ENCODE measurements at places on chromosomes 2 and 18.

DNA sequence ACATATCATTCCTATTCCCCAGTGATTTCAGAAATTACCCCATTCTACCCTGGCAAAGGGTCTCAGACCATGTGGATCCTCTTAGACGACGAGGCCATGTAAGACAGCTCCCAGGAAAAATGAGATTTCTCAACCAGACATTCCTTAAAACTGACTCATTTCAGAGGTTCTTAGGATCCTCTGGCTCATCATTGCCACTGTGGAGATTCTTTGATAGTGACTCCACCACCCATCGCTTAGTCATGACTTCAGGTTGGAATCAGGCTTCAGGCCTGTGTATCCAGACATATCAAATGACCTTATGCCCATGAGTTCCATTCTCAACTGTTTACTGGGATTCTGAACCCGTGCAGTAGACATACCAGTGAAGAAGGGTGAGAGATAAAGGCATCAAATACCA is 245.6 kb upstream of the TCF4 start:
- no peak for DNase-seq

DNA sequence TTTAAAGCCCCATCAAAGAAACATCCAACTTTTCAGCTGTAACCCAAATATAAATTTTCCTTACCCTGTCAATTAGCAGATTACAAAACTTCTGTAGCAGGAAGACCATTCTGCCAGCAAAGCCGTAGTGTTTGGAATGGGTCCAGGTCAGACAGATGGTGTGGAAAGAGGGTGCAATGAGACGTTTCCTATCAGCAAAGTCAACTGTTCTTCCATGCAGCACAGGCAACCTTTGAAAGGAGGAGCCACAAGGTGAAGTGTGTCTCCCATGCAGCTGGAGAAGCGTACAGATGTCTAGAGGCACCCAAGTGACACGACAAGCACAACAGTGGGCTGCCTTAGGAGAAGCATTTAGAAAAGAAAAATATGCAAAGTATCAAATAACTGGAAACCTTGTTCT is 83.7 kb downstream of the SP3 start:
- no peak for DNase-seq

DNA sequence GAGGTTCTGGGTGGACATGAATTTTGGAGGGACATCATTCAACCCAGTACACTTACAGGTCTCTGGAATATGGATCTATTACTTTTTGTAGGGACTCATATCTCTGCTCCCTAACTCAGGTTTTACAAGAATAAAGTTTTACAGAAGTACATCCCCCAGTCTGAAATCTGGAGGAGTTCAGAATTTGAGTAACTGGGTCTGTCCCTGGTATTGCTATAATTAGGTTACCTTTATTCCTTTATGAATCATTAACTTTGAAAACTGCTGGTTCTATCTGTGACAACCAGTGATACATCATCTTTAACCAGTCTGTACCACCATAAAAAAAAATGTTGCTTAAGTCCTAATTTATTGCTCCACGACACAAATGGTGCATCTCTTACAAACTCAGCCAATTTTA is 59.9 kb downstream of the INSIG2 start:
- no peak for DNase-seq

- DNase-seq: no peak
Observed at GRCh38 chr2:74364533-74365505, 15.3 kb downstream of the DCTN1 start.

DNA sequence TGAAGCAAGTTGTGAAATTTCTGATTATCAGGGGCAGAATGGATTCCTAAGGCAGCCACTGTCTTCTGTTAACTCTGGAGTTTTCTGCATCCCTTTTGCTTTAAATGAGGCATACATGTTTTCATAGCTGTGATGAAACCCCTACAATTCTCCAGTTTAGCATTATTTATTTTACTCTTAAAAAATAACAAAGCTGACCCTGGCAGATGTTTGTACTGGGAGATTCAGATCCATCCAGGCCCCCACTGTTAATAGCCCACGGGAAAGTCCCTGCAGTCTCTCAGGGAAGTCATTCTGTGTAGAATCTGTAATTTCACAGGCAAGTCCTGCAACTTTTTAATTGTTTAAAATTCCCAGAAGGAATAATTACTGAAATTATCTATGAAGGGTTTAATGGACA is 353 bp upstream of the SULT1C4 start:
- DNase-seq: no peak

DNA sequence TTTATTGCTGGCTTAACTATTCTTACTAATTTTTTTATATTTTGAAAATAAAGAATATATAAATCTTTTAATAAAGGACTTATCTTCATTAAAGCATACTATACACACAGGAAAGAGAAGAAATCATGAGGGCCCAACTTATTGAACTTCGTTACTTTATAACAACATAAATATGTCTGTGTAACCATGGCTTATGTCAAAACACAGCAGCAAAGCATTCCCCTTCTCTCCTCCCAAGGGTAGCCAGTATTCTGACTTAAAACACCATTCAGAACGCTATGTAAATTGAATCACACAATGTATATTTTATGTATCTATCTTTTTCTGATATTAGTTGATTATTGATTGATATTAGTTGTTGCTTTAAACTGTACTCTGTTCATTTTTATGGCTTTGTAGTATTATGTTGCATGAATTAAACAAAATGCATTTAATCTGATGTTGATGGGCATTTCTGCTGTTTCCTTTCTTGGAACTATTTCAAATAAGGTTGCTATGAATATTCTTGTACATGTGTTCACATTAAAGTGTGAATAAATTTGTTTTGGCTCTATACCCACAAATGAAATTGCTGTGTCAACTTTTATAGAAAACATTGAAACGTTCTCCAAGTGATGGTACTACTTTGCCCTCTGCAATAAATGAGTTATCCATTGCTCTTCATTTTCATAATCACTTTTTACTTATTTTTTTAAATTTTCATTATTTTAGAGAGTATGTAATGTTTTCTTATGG is 188.7 kb downstream of the RND3 start:
- no peak for DNase-seq

GRCh38 chr2:126953483-126953882 is 54.8 kb downstream of the TEX51 start:
- no peak for DNase-seq

- no peak for DNase-seq
Observed at GRCh38 chr2:36572054-36572718, 25.8 kb downstream of the FEZ2 start.

GRCh38 chr2:182404092-182404491 is 22.7 kb downstream of the PDE1A start:
- DNase-seq: no peak

GRCh38 chr18:37383846-37384595 is 181.6 kb downstream of the CELF4 start:
- DNase-seq: no peak

GRCh38 chr2:212926940-212927339 is 224.5 kb downstream of the IKZF2 start:
- DNase-seq: no peak

GRCh38 chr2:23134726-23135125 is 250.3 kb upstream of the KLHL29 start:
- no peak for DNase-seq

DNA sequence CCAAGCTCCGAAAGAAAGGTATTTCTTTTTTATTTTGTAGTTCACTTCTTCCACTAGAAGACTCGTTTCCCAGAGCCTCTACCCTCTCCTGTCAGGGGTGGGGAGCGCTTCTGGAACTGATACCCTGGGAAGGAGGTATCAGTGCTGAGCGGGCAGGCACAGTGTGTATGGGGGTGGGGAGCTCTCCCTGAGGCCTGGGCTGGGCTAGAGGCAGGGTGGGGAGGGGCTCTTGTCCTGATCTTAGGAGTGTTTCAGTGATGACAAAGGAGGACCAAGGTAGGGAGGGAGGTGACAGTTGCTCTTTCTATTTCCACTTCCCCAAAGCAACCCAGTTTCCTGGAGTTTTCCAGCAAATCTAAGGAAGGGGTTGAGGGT is 65.4 kb downstream of the ARHGAP25 start:
- no peak for DNase-seq

- peak; percentile 57 for DNase-seq
Observed at GRCh38 chr18:74478880-74479279, 17.3 kb upstream of the CNDP2 start.

DNA sequence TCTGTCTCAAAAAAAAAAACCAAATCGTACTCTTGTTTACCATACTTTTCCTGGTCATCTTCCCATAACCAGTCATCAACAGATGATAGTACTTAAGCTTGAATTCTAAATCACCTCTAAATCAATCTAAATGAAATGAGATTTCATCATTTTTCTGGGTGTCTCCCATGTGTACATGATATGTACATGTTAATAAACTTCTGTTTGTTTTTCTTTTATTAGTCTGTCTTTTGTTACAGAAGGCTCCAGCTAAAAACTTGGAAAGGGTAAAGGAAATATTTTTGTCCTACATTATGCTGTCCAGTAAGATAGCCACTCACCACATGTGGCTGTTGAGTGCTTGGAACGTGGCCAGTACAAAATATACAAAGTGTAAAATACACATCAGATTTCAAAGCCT is 78.7 kb upstream of the MSH6 start:
- DNase-seq: no peak

DNA sequence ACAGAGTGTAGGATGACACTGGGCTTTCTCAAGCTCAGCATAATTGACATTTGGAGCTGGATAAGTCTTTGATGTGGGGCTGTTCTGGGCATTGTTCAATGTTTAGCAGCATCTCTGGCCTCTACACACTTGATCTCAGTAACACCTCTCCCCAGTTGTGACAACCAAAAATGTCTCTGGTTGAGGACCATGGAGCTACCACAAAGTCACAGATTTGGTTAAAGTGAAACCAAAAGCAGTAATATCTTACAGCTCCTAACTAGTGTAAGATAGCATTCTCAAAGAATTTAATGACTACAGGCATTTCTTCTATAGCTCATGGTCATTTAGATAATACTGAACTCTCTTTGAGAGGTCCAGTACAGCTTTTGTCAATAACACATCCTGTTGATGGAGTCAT is 23.4 kb upstream of the PAX3 start:
- no peak for DNase-seq

- DNase-seq: no peak
Observed at GRCh38 chr2:71600555-71600954, 147.2 kb downstream of the DYSF start.

DNA sequence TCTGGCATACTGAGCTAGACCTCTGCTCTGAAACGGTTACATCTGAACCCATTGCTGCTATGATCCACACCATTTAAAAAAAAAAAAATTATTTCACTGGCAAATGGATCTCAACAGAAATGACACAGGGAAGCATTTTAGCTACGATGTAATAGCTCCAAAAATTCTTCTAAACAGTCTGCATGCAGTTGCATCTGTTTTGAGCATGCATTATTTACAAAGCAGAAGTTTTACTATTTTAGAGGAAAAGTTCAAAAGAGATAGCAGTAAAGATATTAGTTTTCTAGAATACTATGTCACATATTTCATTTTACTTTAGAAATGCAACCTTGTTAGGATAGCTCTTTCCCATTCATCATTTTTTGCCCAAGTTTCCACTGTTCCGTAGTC is 265.7 kb downstream of the MEIS1 start:
- no peak for DNase-seq

- DNase-seq: peak; percentile 38
Observed at GRCh38 chr2:56132138-56132537, 51.7 kb upstream of the CCDC85A start.

DNA sequence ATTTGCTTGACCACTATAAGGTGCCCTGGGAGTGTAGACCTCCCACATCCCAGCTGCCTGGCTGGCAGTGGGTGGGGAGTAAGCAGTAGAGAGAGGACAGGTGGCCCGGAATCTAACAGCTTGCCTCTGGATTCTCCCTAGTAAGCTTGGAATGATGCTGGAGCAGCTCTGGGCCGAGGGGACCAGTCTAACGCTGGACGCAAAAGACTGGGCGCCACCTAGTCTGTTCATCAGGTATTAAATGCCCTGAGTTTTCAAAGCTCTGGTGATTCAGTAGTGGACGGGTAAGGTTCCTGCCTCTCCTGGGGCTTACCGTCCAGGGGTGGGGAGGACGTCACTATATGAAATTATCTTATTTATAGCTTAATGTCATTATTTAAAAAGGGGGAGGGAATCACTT is 648 bp upstream of the LYPD6B start:
- no peak for DNase-seq

DNA sequence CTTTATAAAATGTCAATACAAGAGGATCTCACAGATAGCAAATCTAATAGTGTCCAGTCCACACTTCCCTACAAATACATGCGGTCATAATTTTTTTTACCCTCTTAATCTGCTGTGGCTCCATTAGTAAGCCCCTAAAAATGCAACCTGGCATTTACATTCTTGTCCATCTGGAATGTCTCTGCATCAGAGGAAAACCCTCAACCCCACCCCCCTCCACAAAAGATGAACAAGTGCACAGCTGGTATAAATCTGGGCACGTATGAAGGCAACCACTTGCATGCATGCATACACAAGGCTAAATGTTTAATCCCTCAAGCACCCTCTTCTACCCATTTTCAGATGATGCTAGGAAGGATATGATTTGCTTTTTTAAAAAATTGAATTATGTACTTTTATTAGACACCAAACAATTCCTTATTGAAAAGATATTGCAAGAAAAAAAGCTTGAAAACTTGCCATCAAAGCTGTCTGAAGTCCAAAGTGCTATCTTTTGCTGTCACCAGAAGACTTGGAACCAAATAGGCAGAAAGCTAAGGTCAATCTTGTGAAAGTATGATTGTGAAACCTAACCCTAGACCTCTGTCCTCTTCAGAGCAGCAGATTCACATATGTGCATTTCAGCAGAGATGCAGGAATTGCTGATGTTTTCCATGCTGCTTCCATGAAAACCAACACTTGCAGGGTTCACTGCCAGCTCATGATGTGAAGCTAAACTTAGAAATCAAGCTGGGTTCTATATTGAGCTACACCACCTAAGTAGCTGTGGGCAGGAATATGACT is 39.0 kb downstream of the IRS1 start:
- DNase-seq: no peak

GRCh38 chr2:157785200-157785599 is 90.9 kb downstream of the ACVR1 start:
- no peak for DNase-seq

DNA sequence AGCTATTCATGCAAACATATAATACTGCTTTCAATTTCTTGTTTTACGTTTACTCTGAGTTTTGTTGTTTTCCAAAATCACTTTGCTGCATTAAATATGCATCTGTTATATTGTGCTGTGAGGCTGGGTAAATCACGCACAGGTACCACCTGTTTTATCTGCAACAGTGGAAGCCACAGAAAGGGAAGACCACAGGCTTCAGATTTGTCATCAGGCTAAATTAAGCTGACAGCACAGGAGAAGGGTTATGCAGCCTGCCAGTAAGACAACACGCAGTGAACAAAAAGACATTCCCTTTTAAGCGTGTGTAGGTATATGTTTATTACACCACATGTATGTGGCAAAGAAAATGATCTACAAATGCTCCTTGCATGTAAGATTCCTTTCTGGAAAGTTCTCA is 38.2 kb downstream of the ZNF516 start:
- DNase-seq: no peak

GRCh38 chr2:166651991-166652390 is 157.9 kb upstream of the SCN7A start:
- DNase-seq: no peak

- DNase-seq: no peak
Observed at GRCh38 chr2:1492711-1493430, 79.6 kb downstream of the TPO start.
